ENCODE measurements at places on chromosomes 5 and 9.
A peak's percentile ranks its signal among the peaks of the same experiment; 100 is the strongest.

- no peak for DNase-seq
These were observed 200.1 kb upstream of the TBC1D2 start for GRCh38 chr9:98455256-98456155.

DNA sequence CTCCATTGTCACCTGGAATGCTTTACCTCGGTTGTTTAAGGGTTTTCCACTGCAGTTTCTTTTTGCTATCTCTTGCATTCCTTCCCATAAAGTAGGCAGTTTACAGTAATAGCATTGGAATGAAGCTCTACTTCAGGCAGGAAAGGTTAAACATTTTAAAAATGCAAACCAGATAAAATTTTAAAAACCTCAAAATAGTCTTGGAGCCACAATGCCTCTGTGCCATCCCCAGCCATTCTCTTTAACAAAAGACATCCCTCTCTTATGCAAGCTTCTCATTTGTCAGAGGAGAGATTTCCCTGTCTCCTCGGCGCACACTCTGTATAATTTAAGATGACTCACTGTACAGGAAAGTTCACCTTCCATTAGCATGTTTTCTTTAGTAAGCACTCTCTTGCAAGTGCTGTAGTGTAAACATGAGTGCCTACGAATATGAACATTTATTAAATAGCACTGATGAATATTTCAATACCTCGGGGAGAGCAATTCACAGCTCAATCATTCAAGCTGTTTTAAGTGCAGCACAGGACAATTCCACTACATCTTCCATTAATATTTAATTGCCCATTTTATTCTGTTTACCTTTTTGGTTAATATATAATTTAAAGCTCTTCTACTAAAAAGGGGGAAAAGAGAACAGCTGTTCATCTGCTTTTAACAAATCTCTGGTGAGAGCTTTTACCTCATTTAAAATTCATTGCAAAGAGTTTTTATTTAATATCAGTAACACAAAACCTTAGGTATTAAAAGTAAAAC lies 343.6 kb downstream of the SPATA31D1 start:
- DNase-seq: no peak

- peak; percentile 78 for DNase-seq
These were observed 284.8 kb downstream of the CRB2 start for GRCh38 chr9:123640792-123641222.

- no peak for DNase-seq
These were observed 119.5 kb upstream of the TRPC7 start for GRCh38 chr5:136484808-136485325.

DNA sequence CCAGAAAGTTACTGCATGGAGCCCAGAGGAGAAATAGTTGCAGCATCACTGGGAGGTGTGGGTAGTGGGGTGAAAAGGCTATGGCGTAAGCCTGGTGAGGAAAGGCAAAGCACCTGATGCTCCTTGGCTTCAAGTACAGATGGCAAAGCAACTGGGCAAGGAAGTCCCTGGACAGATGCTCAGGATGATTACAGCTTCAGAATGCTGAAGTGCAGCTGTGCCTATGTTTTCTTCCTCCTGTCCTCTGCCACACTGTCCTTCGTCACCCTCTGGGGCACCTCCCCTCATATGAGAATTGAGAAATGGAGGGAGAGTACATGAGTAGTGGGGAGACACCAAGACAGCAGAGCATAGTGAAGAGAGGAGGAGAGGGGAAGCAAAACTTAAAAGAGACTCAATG lies 328.0 kb downstream of the PDE4D start:
- no peak for DNase-seq

- DNase-seq: no peak
These were observed 240.4 kb upstream of the RAI14 start for GRCh38 chr5:34415559-34416198.

- peak; percentile 63 for DNase-seq
These were observed 172.9 kb upstream of the IL12B start for GRCh38 chr5:159503236-159503635.

DNA sequence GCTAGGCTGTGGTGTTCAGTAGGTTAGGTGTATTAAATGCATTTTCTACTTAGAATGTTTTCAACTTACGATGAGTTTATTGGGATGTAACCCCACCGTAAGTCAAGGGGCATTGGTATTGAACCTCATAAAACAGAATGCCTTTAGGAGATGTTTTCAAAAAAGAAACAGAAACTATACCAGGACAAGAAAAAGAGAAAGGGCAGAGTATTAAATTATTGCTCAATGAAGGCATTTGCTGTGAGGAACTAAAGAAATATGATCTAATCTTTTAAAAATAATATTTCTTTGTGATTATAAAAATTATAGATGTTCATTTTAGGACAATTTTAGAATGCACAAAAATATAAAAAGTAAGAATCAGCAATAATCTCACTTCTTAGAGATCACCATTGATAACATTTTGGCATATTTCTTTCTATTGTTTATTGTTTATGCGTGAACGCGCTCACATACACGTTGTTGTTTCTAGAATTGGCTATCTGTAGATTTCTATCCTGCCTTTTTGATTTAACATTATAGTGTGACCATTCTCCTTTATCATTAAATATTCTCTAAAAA lies 8.0 kb downstream of the GALNT12 start:
- no peak for DNase-seq

DNA sequence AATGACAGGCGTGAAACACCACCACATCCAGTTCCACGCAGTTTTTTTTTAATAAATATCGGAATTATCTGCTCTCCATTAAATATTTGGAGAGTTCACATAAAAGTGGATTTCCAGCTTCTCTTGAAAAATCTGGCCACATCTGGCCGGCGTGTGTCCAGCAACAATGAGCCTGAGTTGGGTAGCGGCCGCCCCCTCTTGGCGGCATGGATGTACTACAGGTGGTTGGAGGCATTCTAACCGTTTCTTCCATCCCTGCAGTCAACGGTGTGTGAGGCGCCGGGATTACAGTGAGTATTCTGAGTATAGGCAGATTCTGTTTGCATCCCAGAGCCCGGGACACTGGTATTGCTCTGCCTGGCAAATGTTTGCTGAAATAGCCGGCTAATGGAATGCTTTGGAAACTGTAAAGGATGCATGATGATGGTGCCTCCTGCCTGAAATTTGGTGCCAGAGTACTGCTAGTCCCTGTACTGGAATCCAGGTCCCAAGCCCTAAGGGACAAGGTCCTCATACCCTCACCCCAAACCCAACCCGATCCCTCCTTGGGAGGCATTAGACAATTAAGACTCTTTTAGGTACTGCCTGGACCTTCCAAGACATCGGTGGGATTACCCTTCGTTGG lies 13.6 kb upstream of the GM2A start:
- peak; percentile 78 for DNase-seq

DNA sequence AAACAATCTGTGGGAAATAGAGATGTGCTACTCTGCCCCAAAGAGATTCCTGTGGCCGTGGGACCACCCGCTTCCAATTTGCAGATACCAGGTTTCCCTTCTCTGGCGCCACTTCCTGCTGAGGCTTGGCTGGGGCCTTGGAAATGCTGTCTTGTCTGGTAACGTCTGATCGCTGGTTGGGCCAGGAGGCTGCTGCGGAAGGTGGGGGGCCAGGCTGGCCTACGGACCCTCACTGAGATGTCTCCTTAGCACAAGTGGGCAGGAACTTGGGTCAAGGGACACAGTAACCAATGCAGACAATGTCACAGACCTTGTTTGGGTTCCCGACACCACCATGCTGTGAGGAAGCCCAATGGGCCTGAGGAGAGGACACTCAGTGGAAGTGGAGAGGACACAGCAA lies 31.7 kb upstream of the IRX4 start:
- no peak for DNase-seq

DNA sequence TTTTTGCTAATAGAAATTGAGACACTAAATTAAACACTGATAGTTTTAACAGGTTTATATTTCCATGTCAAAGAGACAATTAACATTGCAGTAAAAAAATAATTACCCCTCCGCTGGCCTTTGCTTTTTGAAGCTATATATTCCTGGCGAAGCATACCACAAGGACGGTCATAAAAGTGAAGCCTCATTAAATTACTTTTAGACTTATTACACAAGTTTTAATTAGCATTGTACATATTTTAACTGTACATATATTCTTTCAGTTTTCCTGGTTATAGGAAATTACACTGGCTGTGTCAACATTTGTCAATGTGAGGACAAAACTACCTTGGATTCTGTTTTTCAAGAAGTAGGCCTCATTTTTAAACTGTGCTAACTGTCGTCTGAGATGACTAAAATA lies 1.2 kb downstream of the CDKN2A start:
- no peak for DNase-seq

DNA sequence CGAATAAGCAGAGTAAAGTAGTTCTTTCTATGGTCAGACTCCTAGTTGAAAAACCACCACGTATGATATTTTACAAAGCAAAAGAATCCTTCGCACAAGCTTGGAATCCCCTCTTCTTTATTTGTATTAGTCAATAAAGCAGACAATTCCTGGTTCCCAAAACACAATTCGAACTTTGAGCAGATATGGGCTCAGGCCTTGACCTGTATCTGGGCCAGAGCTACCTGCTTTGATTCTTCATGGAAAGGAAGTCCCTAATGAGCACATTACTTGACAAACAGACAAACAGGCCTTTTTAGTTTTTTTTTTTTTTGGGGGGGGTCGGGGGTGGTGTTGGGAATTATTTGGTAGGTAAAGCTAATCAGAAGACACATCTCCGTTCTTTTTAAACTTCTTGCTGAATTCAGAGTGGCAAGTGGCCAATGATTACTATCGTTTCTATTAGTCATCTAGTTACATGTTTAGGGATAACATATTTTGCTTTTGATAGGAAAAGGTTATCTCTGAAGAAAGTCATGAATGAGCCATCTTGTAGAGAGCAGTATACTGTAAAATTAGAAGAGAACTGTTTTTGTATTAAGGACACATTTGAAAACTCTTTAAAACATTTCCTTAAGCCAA lies 116.6 kb upstream of the HMHB1 start:
- no peak for DNase-seq

DNA sequence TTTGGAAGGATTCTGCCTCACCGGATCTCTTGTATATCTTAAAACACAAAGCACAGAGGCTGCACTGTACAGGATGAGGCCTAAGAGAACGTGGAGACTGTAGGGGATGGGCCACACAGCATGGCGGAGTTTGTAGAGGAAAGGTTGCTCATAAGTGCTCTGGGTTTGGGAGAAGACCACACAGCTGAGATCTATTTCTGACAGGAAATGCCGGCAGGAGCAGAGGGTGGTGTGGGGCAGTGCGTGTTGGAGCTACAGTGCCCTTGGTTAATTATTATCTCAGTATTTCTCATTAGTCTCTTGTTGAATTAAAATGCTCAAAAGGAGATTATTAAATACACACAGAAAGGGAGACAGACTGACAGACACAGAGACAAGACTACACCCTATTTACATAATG lies 9.6 kb downstream of the PALM2AKAP2 start:
- no peak for DNase-seq

GRCh38 chr5:122053181-122054109 lies 24.6 kb downstream of the LOX start:
- no peak for DNase-seq

GRCh38 chr5:85266692-85267091 lies 882.0 kb upstream of the EDIL3 start:
- DNase-seq: no peak

- DNase-seq: peak; percentile 97
These were observed 4.0 kb upstream of the CCL28 start for GRCh38 chr5:43415935-43416802.

DNA sequence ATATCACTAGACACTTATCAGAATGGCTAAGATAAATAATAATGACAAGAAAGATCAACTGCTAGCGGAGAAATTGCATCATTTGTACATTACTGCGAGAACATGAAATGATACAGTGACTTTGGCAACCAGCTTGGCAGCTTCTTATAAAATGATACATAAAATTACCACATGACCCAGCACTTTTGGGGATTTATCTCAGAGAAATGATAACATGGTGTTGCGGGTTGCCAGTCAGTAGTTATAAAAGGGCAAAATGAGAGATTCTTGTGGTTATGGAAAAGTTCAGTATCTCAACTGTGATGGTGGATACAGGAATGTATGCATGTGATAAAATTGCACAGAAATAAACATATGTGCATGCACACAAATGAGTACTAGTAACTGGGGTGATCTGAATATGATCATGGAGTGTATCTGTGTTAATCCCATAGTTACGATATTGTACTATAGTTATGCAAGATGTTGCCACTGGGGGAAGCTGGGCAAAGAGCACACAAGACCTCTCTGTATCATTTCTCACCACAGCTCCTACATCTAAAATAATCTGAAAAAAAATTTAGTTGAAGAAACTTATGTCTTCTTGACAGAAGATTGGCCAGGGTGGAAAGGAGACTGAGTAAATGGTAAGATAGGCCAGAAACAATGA lies 128.9 kb downstream of the NXNL2 start:
- no peak for DNase-seq

DNA sequence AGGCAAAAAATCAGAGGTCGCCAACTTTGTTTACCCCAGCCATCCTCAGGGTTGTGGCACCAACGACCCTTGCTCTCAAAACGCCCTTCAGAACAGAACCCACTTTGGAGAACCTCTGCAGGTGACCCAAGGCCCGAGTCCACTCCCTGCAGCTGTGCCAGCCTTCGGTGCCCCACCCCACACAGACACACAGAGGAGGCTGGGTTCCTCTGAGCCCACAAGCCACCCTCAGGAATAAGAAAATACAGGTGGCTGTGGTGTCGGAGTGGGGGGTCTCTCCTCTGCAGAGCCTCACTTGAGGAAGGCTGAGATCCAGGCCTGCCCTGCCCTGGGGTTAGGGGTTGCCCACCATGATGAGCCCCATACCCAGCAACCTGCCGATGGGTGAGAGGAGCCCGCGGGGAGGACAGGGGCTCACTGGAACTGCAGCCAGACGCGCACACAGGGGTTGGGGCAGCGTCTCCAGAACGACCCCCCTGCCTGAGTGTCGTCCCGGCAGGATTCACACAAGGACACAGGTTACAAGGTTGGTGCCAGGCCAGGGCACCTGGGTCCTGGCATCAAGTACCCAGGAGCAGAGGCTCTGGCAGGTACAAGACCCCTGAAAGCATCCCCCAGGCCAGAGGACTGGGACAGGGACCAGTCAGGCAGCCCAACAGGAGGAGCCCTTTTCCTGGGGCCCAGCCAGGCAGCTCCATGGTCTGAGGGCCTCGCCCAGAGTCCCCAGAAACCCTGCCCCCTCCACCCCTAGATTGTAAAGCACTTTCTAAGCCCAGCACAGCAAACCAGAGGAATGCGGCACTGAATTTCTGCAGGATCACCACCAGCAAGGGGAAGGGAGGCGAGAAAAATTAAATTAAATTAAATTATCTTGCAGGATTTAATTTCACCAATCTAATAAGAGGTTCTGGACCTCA lies 40.0 kb downstream of the NACC2 start:
- no peak for DNase-seq

DNA sequence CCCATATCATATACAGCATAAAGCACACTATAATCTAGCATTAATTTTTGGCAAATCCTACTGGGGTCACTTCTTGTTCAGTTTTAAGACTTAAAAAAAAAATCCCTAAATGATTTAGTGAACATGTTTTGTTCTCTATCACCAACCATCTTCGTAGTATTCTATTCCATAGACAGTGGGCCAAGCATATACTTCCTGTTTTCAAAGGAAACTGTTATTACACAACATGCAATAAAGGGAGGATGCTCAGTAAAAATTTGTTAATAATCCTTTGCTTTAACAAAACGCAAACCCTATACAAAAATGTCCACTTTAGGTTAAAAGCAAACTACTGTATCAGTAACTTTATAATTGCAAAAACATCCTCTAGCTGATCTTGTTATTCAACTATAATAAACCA lies 13.0 kb downstream of the CCNH start:
- no peak for DNase-seq

- DNase-seq: no peak
These were observed 153.6 kb downstream of the NR3C1 start for GRCh38 chr5:143249851-143250250.

GRCh38 chr5:65577141-65577540 lies 14.0 kb downstream of the PPWD1 start:
- no peak for DNase-seq

All from mesendoderm (in vitro differentiated cells).